ENCODE measurements at places on chromosomes 1 and 21. TPM values are rescaled to one million over a fixed set of nuclear protein-coding genes. Genes with fewer than 3 reads are reported as not detected.

DNA sequence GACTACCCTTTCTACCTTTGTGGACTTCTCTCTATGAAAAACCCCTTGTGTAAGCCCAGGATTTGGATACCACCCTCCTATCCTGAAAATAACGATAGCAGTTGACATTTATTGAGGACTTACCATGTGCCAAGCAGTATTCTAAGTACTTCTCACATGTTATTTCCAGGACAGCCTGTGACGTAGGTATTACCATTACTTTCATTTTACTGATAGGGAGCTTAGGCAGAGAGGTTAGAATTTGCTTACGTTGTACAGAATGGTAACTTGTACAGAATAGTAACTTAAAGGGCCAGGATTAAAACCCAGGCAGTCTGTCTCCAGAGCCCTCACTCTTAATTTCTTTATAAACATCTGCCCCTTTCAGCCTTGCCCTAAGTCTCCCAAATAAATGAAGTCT, 138.3 kb downstream of the NTMT2 start:
- peaks cover 2% of the 10 kb centered on the region for H3K4me1 ChIP-seq
- no peak overlapping the region for H3K27ac ChIP-seq
- no peaks in the 10 kb centered on the region for H3K27me3 ChIP-seq
- no peak for DNase-seq

DNA sequence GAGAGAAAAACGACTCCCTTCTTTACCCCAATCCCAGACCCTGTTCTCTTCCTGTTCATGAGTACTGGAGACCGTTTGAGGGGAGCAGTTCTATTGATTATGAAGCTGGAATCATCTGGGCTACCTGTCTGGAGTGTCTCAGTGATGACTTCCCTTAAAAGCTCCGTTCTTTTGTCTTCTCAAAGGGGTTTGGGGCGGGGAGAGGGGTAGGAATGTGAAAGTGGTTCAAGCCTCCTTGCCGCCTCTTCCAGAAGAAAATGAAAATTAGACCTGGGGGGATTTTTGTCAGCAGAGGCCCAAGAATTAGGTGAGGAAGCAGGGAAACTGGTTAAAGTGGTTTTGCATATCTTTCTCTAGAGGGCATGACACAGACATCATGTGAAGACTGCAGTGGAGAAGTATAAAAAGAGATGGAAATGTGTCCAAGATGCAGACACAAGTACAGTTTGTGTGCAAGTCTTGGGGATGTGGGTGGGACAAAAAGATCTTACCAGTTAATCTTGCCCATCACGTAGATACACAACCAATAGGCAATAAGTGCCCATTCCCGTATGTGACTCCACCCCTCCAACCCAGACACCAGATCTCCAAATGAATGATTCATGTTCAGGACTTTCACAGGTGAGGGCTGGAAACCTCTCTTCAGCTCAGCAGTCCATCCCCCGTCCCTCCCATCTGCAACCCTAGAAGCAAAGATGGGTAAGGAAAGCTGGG, 470 bp upstream of the MTMR11 start:
- peak overlapping the region; percentile 93 for H3K4me3 ChIP-seq
- no peaks in the 10 kb centered on the region for H3K27me3 ChIP-seq
- peaks cover 1% of the 10 kb centered on the region for H3K36me3 ChIP-seq
- peaks cover 5% of the 10 kb centered on the region for H3K4me1 ChIP-seq
- no peak for DNase-seq

DNA sequence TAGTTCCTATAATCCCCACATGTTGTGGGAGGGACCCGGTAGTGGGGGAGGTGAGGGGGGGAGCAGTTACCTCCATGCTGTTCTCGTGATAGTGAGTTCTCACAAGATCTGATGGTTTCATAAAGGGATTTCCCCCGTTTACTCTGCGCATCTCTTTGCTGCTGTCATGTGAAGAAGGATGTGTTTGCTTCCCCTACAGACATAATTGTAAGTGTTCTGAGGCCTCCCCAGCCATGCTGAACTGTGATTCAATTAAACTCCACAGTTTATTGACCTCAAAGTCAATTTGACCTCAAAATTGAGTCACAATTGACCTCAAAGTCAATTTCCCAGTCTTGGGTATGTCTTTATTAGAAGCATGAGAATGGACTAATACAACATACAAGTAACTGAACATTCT, 19.7 kb downstream of the DPH5 start:
- no peak overlapping the region for H3K4me3 ChIP-seq
- H3K27ac ChIP-seq: no peak overlapping the region
- H3K36me3 ChIP-seq: peaks cover 3% of the 10 kb centered on the region
- H3K4me1 ChIP-seq: peaks cover 11% of the 10 kb centered on the region
- no peaks in the 10 kb centered on the region for H3K27me3 ChIP-seq
- DNase-seq: no peak

GRCh38 chr1:116312681-116313069, 60.4 kb upstream of the ATP1A1 start:
- no peak overlapping the region for H3K4me3 ChIP-seq
- no peaks in the 10 kb centered on the region for H3K36me3 ChIP-seq
- no peak overlapping the region for H3K27ac ChIP-seq
- H3K27me3 ChIP-seq: no peaks in the 10 kb centered on the region

GRCh38 chr1:23664837-23665795, 26.5 kb upstream of the RPL11 start:
- no peaks in the 10 kb centered on the region for H3K4me1 ChIP-seq
- no peaks in the 10 kb centered on the region for H3K27me3 ChIP-seq
- no peaks in the 10 kb centered on the region for H3K36me3 ChIP-seq
- DNase-seq: no peak

- DNase-seq: no peak
- no peak overlapping the region for H3K4me3 ChIP-seq
- no peaks in the 10 kb centered on the region for H3K36me3 ChIP-seq
- H3K27me3 ChIP-seq: no peaks in the 10 kb centered on the region
- H3K4me1 ChIP-seq: no peaks in the 10 kb centered on the region
Measured at GRCh38 chr1:160459056-160459455, 58.7 kb downstream of the VANGL2 start.

DNA sequence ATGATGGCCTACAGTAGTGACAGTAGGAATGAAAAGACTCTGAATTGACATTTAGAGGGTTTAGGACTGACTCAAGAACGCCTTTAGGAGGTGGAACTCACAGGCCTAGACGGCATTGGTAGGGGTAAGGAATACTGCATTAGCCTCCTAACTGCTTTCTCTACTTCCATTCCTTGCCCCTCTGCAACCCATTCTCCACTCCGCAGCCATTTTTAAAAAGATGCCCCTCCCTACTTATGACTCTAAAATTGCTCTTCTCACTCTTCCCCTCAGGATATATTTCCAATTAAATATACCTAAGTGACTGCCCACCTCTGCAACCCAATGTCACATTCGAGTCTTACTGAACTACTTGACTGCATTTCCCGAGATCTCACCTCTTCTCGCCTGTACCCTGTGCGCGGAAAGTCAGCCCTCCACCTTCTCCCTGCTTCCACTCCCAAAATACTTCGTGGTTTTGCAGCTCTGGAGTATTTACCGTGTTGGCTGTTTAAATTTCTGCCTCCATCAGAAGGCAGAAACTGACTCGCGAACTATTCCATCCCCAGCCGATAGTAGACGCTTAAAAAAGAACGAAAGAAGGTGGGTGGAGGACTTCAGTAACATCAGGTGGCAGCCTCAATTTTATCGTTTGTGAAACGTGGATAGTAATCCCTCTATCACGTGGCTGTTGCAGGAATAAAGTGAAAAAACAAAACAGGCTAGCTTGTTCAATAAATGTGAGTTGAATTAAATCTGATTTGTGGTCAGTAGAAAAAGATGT, 1.1 kb upstream of the YBX1 start:
- H3K27me3 ChIP-seq: no peaks in the 10 kb centered on the region
- H3K36me3 ChIP-seq: no peaks in the 10 kb centered on the region

DNA sequence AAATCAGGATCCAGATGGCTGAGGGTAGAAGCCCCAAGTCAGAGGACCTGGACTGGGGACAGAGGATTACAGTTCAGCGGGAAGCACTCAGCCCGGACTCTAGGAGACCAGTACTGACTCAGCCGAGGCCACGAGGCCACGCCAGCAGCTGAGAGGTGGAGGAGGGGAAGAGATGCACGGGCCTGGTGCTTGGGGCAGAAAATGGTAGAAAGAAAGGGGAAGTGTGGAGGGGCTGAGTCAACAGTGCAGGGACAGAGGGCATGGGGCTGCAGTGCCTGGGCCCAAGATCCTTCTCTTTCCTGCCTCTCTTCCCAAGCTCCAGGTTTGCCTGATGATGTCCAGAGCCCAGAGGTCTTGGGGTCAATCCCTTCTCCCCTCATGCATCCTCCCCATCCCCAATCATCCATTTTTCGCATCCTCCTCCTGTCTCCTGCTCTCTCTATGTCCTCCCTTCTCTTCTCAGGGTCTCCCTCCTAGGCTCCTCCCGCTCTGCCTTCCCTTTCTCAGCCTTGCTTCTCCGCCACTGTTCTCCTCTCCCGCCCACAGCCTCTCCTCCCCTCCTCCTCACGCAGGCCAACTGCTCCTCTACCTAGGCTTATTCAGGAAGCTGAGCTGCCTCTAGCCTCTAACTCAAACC, 7.7 kb downstream of the ARHGEF2 start:
- no peaks in the 10 kb centered on the region for H3K27me3 ChIP-seq
- no peak overlapping the region for H3K4me3 ChIP-seq
- H3K27ac ChIP-seq: peak overlapping the region; percentile 98
- DNase-seq: peak; percentile 86

- DNase-seq: no peak
- H3K4me3 ChIP-seq: no peak overlapping the region
- H3K4me1 ChIP-seq: no peaks in the 10 kb centered on the region
- H3K27me3 ChIP-seq: no peaks in the 10 kb centered on the region
Measured at GRCh38 chr1:113401728-113402127, 11.4 kb downstream of the MAGI3 start.

DNA sequence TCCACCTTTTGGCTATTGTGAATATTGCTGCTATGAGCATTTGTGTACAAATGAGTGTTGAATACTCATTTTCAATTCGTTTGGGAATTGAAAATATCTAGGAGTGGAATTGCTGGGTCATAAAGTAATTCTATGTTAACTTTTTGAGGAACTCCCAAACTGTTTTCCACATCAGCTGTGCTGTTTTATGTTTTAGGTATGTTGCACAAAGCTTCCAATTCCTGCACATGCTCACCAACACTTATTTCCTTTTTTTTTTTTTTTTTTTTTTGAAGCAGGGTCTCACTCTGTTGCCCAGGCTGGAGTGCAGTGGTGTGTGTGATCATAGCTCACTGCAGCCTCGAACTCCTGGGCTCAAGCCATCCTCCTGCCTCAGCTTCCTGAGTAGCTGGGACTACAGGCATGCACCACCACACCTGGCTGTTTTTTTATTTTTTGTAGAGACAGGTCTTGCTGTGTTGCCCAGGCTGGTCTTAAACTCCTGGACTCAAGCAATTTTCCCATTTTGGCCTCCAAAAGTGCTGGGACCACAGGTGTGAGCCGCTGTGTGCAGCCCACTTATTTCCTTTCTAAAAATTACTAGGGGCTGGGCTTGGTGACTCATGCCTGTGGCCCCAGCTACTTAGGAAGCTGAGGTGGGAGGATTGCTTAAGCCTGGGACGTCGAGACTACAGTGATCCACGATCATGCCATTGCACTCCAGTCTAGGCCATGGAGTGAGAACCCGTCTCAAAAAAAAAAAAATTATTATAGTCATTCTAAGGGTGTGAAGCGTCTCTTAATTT, 33.4 kb downstream of the TMCC2 start:
- H3K4me3 ChIP-seq: no peak overlapping the region
- H3K27ac ChIP-seq: no peak overlapping the region

GRCh38 chr1:248857201-248857600, 1.7 kb downstream of the ZNF692 start:
- peak overlapping the region; percentile 69 for H3K4me3 ChIP-seq
- no peaks in the 10 kb centered on the region for H3K27me3 ChIP-seq
- H3K4me1 ChIP-seq: peaks cover 6% of the 10 kb centered on the region
- no peaks in the 10 kb centered on the region for H3K36me3 ChIP-seq
- no peak for DNase-seq
- no peak overlapping the region for H3K27ac ChIP-seq

DNA sequence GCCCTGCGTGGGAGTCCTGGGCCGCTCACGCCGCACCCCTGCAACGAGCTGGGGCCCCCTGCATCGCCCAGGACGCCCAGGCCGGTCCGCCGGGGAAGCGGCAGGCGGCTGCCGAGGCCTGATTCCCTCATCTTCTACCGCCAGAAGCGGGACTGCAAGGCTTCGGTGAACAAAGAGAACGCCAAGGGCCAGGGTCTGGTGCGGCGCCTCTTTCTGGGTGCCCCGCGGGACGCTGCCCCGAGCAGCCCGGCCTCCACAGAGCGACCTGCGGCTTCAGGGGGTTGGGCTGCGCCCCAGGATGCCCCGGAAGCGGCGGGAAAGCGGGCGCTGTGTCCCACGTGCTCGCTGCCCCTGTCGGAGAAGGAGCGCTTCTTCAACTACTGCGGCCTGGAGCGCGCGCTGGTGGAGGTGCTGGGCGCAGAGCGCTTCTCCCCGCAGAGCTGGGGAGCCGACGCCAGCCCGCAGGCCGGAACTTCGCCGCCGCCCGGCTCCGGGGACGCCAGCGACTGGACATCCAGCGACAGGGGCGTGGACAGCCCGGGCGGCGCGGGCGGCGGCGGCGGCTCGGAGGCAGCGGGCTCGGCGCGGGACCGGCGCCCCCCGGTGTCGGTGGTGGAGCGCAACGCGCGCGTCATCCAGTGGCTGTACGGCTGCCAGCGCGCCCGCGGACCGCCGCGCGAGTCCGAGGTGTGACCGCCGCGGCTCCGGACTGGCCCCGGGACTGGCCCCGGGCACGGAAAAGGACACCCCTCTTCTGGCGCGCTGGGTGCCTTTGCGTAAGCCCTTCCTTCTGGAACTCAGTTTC, 2.7 kb downstream of the FAM110D start:
- no peak overlapping the region for H3K27ac ChIP-seq
- peak overlapping the region; percentile 59 for H3K4me3 ChIP-seq
- DNase-seq: no peak

DNA sequence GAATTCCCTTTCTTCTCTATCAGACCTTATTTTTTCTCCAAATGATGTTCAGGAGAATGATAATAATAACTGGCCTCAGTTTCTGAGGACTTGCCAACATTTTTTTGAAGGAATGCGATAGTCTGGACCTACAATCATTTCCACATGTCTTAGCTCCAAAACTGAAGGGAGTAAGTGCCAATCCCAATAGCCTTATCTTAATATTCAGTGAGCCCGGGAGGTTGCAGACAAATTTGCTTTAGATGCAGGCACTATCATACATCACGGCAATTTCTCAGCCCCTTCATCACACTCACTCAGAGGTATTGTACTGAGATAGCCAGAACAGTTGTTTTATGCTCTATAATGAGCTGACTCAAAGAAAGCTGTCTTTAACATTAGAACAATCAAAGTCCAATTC, 796.9 kb downstream of the ADGRL2 start:
- DNase-seq: no peak
- no peak overlapping the region for H3K27ac ChIP-seq
- H3K27me3 ChIP-seq: no peaks in the 10 kb centered on the region
- H3K4me3 ChIP-seq: no peak overlapping the region
- no peaks in the 10 kb centered on the region for H3K36me3 ChIP-seq

- no peak overlapping the region for H3K27ac ChIP-seq
- no peak for DNase-seq
- peaks cover 7% of the 10 kb centered on the region for H3K36me3 ChIP-seq
- no peak overlapping the region for H3K4me3 ChIP-seq
Measured at GRCh38 chr1:226978432-226979114, 38.5 kb downstream of the COQ8A start.

TCHH gene
- not detected for total RNA-seq

GFI1 gene
- total RNA-seq: not detected

CYP4A11 gene
- not detected for total RNA-seq

Data from ascending aorta (tissue), 2 donors.